ENCODE measurements at places on chromosomes 13 and 19.

- no peak for DNase-seq
Observed at GRCh38 chr13:48304143-48304876, 759 bp downstream of the RB1 start.

DNA sequence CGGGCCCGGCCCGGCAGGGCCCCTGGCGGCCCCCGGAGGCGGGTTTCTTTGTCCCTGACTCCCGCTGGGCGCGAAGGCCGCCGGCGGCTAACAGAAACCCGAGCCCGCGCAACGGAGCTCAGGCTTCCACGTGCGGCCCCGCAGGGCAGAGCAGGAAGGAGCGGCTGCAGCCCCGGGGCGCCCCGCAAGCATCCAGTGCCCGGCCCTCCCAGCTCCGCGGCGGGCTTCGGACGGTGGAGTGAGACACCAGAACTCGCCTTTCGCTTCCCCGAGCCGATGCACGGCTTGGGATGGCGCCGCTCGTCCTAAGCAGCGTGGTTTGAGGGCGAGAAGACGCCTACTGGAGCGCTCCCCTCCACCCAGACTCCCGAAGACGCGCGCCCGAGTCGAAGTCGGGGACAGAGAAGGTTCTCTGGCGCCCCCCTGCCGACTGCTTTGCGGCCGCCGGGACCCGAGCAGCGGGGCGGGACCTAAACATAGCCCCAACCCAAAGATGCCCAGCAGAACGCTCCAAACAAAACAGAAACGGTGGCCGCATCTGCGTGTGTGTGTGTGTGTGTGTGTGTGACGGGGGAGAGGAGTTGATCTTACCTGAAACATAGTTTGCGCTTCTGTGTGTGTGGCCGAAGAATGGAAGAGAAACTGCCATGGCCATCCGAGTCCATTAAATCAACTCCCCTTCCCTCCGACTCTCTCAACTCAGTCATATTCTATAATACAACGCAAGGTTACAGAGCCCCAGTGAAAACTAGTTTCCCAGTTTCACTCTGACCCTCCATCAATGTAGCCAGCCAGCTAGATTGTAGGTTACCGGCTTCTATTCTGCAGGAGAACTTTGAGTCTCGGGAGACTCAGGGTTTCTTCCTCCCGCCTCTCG is 629 bp upstream of the FGF9 start:
- DNase-seq = no peak

DNA sequence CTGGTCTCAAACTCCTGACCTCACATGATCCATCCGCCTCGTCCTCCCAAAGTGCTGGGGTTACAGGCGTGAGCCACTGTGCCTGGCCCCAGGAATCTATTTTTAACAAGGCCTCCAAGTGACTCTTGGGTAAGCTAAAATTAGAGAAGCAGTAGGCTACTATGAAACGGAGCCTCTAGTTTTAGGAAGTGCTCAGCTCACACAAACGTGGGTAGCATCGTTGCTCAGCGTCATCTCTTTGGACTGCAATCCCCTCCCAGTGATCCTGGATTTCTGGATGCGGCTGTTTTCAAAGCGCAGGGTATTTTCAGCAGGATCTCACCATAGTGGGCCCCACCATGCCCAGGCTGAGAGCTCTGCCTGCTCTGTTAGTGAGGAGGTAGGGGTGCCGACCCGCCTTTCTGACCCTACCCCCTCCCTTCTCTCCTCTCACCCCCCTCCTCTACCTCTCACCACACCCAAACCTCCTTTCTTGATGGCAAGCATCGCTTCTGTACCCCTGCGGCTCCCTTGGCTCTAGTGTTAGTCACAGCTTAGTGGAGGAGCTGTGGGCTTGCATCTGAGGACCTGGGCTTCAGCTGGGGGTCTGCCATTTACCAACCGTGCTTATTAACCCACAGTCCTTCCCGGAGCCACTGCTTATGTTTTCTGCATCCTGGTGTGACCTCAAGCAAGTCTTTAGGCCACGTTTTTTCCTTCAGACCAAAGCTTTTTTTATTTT is 34.2 kb downstream of the GJA3 start:
- no peak for DNase-seq

DNA sequence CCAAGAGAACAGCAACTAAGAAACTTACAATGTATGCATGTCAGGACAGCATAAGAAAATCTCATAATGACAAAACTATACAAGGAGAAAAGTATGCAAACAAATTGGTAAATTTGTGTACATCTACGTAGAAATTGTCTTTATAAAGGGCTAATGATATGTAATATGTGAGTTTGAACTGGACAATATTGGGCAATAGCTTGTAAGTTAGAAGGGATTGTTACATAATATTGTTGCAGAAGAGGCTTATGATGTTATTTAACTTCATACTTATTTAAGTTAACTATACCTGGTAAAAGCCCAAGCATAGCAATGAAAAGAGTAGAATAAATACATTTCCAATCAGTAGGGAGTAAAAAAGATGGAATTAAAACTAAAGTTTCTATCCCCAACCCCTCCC is 134.0 kb downstream of the MAB21L1 start:
- DNase-seq = no peak

- no peak for DNase-seq
Observed at GRCh38 chr13:91632086-91632485, 233.7 kb downstream of the GPC5 start.

GRCh38 chr19:48740164-48740972 is at the start of gene RASIP1:
TSS of gene RASIP1 (minus strand) at chr19:48740610. CDS start at chr19:48740282, 328 bp downstream.
- DNase-seq = no peak

- DNase-seq = no peak
Observed at GRCh38 chr13:94169454-94170144, 309.9 kb downstream of the DCT start.

GRCh38 chr13:61142506-61142905 is 273.1 kb downstream of the PCDH20 start:
- DNase-seq = no peak

DNA sequence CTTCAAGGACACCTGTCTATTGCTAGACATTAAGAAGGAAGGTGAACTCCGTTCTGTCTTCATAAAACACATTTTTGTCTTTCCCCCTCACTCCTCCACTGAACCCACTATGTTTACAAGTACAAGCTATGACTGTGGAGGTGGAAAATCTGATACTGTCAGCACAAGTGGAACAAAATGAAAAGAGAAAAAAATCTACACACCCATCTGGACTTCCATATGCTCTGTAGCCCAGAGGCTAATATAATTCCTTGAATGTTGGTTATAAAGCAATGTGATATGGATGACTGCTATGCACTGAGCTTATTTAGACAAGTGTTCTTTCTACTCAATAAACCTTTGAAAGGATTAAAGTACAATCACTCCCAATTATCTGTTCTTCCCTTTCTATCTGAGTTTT is 713.5 kb downstream of the DIAPH3 start:
- DNase-seq = no peak

- DNase-seq = no peak
Observed at GRCh38 chr13:43792076-43792881, 5.5 kb upstream of the ENOX1 start.

GRCh38 chr13:113902481-113902880 is 38.6 kb upstream of the GAS6 start:
- DNase-seq = no peak

GRCh38 chr13:97429681-97430081 is 4.3 kb upstream of the RAP2A start:
- no peak for DNase-seq

DNA sequence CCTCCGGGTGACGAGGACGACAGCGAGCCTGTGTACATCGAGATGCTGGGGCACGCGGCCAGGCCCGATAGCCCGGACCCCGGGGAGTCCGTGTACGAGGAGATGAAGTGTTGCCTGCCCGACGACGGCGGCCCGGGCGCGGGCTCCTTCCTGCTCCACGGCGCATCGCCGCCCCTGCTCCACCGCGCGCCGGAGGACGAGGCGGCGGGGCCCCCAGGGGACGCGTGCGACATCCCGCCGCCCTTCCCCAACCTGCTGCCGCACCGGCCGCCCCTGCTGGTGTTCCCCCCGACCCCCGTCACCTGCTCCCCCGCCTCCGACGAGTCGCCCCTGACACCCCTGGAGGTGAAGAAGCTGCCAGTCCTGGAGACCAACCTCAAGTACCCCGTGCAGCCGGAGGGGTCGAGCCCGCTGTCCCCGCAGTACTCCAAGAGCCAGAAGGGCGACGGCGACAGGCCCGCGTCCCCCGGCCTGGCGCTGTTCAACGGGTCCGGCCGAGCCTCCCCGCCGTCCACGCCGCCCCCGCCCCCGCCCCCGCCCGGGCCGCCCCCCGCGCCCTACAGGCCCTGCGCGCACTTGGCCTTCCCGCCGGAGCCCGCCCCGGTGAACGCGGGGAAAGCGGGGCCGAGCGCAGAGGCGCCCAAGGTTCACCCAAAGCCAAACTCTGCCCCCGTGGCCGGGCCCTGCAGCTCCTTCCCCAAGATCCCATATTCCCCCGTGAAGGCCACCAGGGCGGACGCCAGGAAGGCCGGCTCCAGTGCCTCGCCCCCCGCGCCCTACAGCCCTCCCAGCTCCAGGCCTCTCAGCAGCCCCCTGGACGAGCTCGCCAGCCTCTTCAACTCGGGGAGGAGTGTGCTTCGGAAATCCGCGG is 511.3 kb downstream of the MYO16 start:
- no peak for DNase-seq

GRCh38 chr13:113447596-113447995 is 5.7 kb downstream of the ADPRHL1 start:
- no peak for DNase-seq

GRCh38 chr19:29550896-29551295 is 25.1 kb downstream of the VSTM2B start:
- no peak for DNase-seq

- DNase-seq = no peak
Observed at GRCh38 chr19:54002495-54003315, 11.3 kb downstream of the CACNG6 start.

DNA sequence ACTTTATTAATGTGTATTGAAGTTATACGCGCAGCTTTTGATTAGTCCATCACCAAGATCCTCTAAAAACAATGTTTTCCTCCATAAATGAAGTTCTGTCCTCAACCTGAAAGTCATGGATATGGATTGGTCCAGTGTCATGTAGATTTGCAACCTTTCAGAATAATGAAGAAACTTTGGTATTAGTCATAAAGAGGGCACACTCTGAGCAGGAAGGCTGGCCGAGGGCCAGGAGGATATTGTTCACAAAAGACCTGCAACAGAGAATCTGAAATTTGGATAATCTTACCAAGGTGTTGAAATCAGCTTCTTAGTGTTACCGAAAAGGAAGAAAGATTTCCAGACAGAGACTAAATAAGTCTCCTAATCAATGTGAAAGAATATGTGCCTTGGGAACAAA is 20.7 kb downstream of the CLDN10 start:
- DNase-seq = no peak

DNA sequence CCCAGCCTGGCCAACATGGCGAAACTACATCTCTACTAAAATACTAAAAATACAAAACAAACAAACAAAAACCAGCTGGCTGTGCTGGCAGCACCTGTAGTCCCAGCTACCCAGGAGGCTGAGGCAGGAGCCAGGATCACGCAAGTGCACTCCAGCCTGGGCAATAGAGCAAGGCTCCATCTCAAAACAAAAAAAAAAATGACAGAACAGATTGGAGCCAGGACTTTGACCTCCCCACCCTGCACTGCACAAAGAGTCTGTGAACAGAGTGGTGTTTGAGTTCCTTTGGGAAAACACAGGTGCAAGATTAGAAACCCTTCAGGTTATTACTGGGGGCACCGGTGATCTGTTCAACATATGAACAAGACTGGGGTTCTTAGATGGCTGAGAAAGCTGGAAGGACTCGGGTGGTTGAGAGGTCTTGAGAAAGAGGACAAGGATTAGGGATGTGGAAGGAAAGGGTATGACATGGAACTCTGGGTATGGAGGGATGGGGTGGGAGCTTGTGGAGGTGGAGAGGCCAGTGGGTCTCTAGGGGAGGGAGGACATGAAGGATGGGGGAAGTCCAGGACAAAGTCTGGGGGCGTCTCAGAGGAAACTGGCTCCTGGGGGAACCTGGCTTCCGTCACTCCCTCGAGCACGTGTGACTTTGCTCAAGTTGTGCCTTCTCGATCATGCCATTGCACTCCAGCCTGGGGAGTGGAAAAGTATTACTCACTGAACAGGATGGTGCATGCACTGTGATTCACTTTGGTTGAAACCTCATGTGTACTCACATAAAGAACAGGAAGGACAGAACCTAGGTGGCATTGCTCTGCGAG is 25.9 kb downstream of the RCN3 start:
- DNase-seq = peak; percentile 61

DNA sequence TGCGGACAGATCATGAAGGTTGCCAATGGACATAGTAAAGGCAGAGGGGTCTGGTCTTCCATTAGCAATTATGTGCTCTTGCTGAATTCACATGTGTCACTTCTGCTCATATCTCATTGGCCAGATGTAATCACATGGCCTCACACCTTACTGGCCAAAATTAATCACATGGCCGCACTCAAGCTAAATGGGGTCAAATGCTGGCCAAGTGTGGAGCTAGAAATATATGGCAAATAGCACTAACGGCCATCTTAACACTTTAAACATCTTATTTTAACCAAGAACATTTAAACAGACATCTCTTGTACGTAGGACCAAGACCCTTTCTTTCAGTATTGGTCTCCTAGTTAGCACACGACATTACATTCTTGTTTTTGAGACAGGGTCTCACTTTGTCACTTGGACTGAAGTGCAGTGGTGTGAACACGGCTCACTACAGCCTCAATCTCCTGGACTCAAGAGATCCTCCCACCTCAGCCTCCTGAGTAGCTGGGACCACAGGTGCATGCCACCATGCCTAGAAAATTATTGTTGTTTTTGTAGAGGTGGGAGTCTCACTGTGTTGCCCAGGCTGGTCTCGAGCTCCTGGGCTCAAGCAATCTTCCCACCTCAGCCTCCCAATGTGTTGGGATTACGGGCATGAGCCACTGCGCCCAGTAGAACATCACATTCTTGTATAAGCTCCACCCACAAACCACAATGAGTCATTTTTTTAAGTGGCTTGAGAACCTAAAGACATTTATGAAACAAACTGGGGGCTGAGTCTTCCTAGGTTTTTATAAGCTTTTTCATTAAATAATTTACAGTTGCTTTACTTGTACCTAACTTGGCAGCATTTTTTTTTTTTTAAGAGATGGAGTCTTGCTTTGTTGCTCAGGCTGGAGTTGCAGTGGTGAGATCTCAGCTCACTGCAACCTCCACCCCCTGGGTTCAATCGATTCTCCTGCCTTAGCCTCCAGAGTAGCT is 2.9 kb upstream of the PTOV1 start:
- DNase-seq = no peak

GRCh38 chr19:30669329-30670010 is 297.3 kb downstream of the ZNF536 start:
- DNase-seq = peak; percentile 30

DNA sequence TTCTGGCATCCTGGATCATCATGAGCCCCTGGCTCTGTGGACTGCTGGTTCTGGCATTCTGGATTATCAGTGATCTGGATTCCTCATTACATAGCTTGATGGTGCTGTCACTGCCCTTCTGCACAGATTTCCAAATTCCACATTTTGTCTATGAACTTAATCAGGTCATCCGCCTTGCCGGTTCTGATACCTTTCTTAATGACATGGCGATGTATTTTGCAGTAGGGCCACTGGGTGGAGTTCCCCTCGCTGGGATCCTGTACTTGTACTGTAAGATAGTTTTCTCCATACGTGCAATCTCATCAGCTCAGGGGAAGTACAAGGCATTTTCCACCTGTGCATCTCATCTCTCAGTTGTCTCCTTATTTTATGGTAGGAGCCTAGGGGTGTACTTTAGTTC is 24.4 kb upstream of the OR7C2 start:
- DNase-seq = no peak

- DNase-seq = no peak
Observed at GRCh38 chr19:17775245-17775927, 19.6 kb upstream of the B3GNT3 start.

All from stimulated activated CD4-positive, alpha-beta T cell treated with anti-CD3 and anti-CD28 coated beads, Interleukin-12 subunit alpha, Interleukin-12 subunit beta, amount 100 ng/mL, for 48 hours (primary cell).